ENCODE measurements at places on chromosomes 7 and 10.

- no peak for DNase-seq
Measured at GRCh38 chr7:140940898-140941297, 16.2 kb upstream of the BRAF start.

DNA sequence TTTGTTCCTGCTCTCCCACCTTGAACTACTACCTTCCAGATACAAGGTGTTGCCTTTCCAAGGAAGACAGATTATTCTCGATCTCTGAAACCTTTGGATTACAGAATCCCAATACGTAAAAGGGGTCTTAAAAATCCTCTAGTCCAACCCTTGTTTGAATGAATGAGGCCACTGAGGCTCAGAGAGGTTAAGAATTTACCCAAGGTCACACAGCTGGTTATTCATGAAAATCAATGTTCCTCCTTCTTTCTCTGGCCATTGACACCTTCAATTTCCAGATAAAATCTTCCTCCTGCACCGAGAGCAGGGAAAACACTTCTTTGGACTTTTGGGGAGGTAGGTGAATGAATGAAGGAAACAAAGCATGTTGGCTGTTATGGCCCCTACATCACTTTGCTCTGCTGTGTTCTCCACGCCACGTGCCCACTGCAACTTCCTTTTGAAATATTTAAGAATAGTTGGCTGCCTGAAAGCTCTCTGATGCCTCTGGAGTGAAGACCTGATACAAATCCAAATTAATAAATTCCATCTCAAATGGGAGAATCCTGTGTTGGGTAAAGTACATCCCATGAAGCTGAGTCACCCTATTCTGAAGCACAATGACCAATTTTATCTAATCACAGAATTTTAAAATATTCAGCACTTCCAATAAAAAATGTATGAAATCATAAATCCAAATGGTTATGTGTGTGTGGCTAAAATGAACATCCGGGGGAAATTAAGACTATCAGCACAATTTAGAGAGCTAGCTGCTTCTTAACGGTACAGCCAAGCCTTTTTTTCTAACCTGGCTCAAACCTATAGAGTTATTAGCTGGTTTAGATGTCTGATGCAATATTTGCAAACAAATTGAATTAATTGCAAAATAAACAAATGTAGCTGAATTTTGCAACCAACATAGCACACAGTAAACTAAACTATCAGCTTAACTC lies 7.3 kb downstream of the SVIL start:
- no peak for DNase-seq

GRCh38 chr10:48490571-48490940 lies 114.3 kb downstream of the ARHGAP22 start:
- no peak for DNase-seq

DNA sequence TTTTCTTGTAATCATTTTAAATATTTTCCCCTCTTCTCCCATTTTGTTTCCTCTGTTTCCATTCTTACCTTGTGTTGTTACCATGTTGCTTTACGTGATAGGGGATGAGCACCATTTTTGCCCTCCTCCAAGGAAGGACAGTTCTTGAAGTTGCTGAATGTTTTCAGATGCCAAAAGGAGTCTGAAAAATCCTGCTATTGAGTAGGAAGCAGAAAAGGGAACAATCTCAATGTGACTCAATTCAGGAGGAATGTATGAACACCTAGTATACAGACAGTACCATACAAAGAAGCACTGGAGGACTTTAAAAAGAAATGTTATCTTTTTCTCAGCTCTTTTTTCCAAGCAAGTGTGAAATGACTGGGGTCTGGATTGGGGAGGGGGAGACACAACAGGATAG lies 5.1 kb upstream of the NAMPT start:
- DNase-seq = no peak

DNA sequence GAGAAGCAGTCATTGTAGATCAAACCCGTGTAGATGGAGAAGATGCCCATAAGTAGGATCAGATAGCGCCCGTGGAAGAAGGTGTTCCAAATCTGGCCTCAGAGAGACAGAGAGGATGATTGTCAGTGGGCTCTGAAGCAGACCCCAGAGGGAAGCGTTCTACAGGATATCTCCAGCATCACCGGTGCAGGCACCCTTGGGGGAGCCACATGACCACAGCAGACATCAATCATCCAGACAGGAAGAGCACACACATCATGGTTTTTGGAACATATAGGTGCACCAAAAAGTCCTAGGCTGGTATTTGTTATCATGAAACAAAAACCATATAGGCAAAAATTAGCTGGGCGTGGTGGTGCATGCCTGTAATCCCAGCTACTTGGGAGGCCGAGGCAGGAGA lies 44.0 kb upstream of the SVOPL start:
- DNase-seq = no peak

GRCh38 chr10:79176949-79177602 lies 108.3 kb downstream of the ZMIZ1 start:
- no peak for DNase-seq

GRCh38 chr10:110311357-110311949 lies 6.7 kb upstream of the SMNDC1 start:
- DNase-seq = no peak

- no peak for DNase-seq
Measured at GRCh38 chr10:24661376-24661775, 62.3 kb downstream of the ARHGAP21 start.

DNA sequence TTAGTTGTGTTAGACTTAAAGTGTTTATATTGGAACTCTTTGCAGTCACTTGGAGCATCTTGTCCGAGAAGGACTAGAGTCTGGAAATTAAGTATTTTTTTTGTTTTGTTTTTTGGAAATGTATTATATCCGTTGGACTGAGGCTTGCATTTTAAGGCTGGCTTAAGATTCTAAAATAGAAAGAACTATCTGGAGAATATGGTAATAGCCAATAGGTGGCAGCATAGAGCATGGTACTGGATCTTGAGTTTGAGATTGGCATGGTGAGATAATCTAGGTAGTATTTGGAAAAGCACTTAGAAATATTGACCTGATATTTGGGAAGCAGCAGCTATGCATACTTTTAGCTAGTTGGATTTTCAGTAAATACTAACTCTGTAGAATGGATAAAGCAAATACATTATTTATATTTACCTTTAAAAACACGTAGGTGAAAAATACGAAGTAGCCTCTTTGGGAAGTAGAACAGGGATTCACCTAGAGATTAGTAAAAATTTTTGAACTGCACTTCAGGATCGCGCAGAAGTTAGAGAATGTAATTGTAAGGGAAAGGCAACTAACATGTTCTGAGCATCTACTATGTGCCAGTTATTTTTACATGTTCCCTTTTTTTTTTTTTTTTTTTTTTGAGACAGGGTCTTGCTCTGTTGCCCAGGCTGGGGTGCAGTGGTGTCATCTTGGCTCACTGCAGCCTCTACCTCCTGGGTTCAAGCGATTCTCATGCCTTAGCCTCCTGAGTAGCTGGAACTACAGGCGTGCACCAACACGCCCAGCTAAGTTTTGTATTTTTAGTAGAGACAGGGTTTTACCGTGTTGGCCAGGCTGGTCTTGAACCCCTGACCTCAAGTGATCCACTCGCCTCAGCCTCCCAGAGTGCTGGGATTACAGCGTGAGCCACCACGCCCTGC lies 78.6 kb downstream of the LCOR start:
- no peak for DNase-seq

DNA sequence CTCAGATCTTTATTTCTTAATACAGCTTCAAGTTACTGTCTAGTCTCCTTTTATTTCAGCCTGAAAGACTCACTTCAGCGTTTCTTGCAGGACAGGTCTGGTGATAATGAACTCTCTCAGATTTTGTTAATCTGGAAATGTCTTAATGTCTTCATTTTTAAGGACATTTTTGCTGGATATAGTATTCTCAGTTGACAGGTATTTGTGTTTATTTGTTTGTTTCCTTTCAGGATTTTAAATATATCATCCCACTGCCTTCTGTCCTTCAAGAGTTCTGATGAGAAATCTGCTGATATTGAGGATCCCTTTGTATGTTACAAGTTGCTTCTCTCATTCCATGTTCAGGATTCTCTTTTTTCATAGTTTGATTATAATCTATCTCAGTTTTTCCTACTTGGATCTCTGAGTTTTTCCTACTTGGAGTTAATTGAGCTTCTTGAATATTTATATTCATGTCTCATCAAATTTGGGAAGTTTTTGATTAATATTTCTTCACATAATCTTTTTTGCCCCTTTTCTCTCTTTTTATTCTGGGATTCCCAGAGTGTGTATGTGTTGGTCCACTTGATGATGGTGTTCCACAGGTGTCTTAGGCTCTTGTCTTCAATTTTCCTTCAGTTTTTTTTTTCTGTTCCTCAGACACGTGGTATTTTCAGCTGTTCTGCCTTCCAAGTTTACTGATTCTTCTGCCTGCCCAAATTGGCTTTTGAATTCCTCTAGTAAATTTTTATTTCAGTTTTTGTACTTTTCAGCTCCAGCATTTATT lies 49.9 kb downstream of the PTEN start:
- DNase-seq = no peak

DNA sequence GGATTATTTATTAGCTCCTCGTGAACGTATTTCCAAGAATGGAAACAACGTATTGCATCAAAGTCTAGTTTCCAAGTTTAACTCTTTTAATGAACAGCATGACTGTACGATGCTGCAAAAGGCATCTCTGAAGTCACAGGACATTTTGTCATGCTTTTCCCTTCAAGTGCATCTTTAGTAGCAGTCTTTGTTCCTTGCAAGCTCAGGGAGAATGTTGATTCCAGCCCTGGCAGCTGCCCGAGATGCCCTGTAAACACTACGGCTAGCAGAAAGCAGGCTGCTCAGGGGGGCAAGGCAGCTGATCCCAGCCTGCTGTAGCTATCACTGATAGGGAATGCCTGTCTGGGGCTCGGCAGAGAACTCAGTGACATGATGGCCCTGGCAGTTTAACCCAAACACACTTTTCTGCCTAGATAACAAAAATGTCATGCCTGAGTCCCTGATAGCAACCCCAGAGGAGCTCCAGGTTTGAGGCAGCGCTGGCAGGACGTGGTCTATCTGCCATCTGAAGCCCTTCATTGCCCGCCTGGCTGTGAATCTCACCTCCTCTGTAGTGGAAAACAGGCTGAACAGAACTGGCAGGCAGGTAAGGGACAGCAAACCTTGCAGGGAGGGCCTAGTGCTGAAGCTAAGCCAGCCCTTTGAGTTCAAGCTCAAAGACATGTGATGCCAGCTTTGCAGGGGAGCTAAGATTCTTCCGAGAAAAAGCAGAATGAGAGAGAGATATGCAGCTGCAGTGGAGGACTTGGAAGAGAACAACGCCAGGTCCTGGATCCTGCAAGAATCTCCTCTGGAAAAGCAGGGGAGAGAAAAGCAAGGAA lies 264.6 kb downstream of the SNX10 start:
- no peak for DNase-seq

- DNase-seq = no peak
Measured at GRCh38 chr10:5385224-5385623, 19.4 kb downstream of the TUBAL3 start.

DNA sequence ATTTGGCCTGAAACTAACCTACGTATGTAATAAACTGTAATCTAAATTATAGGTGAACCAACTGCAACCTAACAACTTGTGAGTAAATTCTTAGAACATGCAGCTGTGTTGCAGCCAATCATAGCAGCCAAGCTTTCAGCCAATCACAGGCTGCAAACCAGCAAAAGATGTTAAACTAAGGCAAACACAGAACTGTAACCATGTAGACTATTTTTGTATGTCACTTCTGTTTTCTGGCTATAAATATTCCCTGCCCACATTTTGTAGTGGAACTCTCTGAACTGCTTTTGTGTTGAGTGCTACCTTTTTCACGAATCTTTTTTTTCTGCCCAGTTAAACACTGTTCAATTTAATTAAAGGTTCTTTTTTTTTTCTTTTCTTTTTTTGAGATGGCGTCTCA lies 28.2 kb upstream of the ZPBP start:
- no peak for DNase-seq

- peak; percentile 63 for DNase-seq
Measured at GRCh38 chr7:2508327-2509215, 11.0 kb upstream of the LFNG start.
